ENCODE measurements at places on chromosomes 16 and 17.

GRCh38 chr16:24771132-24771778 lies 41.8 kb downstream of the TNRC6A start:
- DNase-seq, result no peak

DNA sequence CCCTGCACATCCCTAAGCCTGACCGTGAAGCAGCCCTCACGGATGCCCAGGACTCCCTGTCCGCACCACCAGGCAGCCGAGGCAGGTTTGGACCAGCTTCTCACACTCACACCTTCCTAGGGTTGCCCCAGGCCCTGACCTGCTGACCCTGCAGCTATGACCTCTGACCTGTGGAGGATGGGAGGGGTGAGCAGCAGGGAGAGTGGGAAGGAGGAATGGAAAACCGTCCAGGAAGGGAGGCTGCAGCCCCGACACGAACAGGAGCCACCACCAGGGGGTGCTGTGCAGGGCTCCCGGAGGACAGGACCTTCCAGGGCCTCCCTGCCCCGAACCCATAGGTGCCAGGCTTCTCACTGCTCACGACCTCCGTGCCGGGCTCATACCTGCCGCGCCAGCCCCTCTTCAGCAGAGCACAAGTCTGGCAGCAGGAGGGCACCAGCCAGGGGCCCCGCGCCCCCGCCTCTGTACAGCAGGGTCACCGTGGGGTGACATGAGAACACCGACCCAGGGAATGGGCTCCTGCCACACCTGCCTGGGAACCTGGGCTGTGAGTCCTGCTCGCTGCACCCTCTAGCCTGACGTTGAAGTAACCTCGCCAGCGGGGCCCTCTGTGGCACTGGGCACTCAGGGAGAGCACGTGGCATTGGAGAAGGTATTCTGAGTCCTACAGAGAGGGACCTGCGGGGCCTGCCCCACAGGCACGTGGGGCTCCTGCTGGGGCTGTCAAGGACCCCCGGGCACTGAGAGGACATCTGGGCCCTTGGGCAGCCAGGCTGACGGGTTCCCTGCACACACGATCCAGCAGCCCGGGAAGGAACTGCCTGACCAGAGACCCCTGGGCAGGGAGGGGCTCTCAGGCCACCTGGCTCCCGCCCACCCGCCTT lies 37.6 kb downstream of the CTU2 start:
- peak; percentile 71 for DNase-seq

- no peak for DNase-seq
Observed at GRCh38 chr17:82791532-82791931, 39.7 kb downstream of the TBCD start.

DNA sequence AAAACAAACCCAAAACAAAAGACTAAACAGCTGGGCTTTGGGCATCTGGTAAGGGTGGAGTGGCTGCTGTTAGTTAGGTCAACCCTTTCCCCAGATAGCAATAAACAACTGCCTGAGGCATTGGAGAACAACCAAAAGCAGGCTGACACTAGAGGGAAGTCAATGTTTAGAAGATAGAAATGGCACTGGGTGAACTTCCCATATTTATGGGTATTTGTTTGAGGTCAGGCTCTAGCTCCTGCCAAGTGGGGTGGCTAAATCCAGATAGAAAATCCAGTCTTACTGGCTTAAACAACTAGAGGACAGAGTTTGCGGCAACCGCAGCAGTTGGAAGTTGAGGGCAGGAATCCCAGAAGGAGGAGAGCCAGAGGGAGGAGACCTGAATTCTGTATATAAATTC lies 79.4 kb downstream of the SDK2 start:
- DNase-seq, result no peak

GRCh38 chr17:81231121-81231645 lies 7.7 kb downstream of the TEPSIN start:
- DNase-seq, result no peak

DNA sequence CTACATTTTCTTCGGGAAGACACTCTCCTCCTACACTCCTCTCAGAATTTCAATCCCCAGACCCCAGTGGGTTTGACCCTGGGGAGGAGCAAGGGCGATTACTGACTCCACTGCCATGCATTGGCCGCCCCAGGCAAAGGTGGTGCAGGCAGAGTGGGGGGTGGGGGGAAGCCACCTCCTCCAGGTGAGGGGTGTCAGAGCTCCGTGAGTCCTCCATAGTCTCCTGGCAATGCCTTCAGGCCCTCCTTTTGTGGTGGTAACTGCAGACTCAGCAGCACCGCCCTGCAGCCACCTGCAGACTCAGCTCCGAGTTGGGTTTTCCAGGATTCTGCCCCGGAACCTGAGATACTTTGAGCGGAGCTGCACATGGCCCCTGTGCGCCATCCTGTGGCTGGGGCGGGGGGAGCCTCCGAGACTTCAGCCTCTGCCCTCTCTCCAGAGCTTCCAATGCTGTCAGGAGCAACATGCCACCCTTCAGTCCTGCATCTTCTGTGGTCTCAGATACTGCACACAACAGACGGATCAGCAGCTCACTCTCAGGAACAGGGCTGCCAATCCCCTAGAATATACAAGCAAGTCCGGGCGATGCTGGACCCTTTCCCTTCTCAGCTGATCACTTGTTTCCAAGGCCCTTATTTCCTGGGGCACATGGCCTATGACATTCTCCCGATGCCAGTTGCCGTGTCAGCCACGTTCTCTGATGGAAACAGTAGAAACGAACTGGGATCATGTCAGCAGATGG lies 2.4 kb upstream of the SLC47A2 start:
- DNase-seq, result no peak

DNA sequence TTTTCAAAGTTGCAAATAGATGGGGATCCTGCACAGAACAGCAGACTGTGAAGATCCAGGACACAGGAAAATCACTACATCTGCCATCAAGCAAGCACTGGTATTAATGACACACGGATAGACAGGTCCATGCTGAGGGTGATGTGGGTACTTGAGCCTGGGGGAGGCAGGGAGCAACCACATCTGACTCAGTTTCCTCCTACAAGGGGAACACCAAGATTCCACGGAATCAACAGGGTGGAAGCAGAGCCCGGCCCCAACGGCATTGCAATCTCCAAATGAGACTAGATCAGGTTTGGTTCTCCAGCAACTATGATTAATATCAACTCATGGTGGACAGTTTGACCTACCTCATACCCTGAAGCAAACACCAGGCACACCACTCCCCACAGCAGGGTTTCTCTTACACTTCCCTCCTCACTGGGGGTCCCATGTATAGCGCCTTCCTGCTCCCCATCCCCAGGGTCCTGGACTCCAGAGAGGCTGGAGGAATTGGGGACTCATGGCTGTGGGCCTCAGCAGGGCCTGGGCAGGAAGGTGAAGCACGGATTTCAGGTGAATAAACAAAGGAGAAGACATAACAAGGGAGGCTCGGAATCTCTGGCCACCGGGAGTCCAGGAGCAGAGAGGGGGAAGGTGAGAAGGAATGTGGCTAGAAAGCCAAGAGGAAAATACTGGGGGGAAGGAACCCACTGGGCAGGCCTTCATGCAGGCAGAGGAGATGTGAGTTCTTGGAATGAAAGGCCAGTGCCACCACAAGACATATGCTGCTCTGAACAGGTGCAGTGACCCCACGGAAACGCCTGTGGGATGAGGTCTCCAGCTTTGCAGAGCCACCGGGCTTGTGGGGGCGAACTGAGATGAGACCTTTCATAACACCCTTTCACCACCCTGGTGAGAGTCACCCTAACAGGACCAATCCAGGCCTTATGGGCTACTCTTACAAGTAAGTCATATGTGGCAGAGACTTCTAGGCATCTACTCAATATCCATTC lies 29.5 kb upstream of the PIK3R6 start:
- DNase-seq, result no peak

- DNase-seq, result no peak
Observed at GRCh38 chr16:426115-426905, 861 bp downstream of the RAB11FIP3 start.

DNA sequence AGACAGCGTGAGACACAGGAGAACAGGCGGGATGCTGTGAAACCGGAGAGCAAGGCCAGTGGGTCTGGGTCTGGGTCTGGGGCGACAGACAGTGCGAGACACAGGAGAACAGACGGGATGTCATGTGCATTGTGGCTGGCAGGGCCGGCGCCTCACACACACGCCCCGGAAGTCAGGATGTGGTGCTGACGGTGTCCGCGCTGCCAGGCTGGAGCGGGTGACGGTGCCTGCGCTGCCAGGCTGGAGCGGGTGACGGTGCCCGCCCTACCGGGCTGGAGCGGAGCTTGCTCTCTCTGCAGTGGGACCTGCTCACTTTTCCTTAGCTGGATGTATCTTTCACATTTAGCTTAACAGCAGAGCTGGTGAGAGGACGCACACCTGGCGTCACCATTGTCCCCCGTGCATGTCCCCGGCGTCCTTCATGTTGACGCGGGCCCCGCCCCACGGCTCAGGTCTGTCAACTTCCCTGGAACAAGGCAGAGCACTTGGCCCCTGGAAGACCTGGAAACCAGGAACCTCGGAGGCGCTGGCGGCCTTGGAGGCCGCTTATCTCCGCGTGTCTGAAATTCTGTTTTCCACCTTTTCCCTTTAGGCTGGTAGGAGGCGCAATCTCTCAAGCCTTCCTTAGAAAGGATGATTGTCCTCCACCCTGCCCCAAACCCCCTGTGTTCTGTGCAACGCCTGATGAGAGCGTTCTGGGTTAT lies 43.0 kb upstream of the ZNF750 start:
- peak; percentile 87 for DNase-seq

- DNase-seq, result no peak
Observed at GRCh38 chr17:29061036-29061435, 18.1 kb downstream of the PIPOX start.

DNA sequence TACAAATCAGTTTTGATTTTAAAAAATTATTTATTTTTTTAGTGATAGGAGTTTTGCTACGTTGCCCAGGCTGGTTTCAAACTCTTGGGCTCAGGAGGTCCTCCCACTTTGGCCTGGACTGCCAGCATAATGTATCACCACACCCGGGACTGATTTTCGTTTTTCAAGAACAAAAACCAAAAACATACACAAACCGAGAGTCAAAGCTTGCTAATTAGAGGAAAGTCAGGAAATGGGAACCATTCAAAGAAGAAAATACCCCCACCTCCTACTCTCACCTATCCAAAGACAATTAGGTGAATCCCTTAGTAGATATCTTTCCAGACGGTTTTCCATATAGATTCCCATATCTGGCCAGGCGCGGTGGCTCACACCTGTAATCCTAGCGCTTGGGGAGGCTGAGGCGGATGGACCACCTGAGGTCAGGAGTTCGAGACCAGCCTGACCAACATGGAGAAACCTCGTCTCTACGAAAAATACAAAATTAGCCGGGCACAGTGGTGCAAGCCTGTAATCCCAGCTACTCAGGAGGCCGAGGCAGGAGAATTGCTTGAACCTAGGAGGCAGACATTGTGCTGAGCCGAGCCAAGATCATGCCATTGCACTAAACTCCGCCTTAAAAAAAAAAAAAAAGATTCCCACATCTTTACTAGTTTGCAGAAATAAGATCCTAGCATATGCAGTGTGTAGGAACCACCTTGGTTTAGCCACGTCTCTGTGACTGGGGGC lies 883 bp upstream of the SPN start:
- no peak for DNase-seq

DNA sequence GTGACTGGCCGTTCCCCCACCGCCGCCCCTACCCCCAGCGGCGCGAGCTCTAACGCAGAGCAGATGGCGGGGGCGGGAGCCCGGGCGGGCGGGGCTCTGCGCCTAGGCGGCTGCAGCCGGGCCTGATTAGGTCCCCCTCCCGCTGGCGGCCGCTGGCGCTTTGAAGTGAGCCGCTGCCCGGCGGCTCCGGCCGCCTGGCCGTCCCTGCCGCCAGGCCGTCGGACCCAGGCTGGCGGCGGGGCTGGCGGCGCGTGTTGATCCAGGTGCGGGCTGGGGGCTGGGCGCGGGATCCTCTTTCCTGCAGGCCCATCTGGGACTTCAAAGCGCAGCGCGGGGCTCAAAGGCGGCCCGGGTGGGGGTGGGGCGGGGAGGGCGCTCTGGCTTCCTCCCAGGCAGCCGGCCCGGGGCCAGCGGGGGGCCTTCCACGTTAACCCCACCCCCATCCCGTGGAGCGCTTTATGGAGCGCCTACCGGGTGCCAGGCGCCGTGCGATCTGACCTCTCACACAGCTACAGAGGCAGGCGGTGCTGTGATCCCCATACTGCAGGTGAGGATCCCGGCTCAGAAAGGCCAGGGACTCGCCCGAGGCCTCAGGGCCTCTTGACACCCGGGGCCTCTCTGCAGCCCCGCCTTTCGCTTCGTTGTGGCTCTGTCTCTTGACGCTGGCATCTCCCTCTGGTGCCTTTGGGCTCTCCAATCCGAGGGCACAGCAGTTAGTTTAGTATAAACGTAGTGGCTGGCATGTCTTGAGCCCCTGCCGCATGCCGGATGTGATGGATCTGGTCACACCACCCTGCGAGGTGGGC lies 80.0 kb upstream of the NKD1 start:
- DNase-seq, result no peak

DNA sequence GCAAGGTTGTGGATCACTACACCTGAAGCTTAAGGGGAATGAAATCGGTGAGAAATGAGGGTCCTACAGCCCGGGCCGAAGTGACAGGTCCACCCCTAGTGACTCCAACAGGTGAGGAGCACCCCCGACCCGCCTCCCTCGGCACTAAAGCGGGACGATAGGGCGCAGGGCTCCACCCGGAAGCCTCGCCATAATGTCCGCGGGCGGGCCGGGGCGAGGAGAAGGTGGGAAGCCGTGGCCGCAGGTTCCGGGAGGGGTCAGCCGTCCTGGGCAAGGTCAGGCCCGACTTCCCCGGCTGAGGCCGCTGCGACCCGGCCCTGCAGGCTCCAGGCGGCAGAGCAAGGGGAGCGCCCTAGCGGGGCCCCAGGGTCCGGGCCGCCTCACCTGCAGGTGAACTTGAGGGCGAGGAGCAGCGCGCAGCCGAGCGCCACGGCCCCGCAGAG lies 543 bp downstream of the TXNDC11 start:
- DNase-seq, result peak; percentile 29

DNA sequence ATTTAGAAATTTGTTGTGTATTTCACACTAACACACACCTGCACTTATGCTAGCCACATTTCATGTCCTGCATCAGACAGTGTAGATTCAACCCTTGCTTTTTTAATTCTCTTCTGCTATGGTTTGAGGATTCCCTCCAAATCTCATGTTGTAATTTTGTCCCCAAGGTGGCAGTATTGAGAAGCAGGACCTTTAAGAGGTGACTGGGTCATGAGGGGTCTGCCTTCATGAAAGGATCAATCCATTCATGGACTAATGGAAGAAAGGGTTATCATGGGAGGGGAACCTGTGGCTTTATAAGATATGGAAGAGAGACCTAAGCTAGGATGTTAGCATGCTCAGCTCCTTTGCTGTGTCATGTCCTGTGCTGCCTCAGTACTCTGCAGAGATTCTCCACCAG lies 1032.2 kb downstream of the CDH11 start:
- DNase-seq, result no peak

- DNase-seq, result no peak
Observed at GRCh38 chr17:78972507-78973105, 7.1 kb downstream of the LGALS3BP start.

DNA sequence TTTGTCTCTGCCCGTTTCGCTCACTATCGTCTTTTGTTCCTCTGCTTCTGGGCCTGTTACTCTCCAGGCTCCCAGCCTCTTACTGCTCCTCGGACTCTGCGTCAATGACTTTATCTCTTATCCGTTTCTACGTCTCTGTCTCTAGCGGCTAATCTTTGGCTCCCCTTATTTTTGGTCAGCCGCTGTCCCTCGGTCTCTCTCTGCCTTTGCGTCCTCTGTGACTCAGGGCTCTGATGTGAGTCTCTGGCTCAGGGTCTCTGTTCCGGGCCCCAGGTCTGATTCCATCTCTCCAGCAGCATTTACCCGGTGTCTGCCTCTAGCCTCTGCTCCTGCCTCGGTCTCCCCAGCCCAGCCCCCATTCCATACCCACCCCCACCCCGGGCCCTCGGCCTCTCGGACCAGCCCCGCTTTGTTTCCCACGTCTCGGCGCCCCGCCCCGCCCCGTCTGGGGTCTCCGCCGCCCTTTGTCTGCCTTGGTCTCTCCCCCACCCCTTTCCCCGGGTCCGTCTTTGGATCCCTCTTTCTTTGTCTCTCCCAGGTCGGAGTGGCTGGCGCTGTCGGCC lies 547 bp upstream of the ZNF48 start:
- DNase-seq, result no peak

Data from CD4-positive, alpha-beta T cell treated with Interleukin-2 at 100 ng/mL for 4 hours (primary cell).